ENCODE measurements at places on chromosomes 2 and 18. TPM values are rescaled to one million over a fixed set of nuclear protein-coding genes. Genes with fewer than 3 reads are reported as not detected.
A peak's percentile ranks its signal among the peaks of the same experiment; 100 is the strongest.

Gene IL1R2
- not detected for total RNA-seq

Gene DSEL
- 0.54 TPM for total RNA-seq

Gene RAMP1
- total RNA-seq: 1.6 TPM

Gene GYPC
- 468 TPM for total RNA-seq

- DNase-seq: no peak
These were observed 318.1 kb upstream of the HS6ST1 start for GRCh38 chr2:128636802-128637147.

Gene NTSR2
- not detected for total RNA-seq

Gene NEU2
- total RNA-seq: not detected

Gene ANKRD30BL
- total RNA-seq: not detected

GRCh38 chr2:132668987-132669907, 758 bp downstream of the LYPD1 start:
- no peak for DNase-seq

Gene CCDC121
- total RNA-seq: 1.9 TPM

GRCh38 chr2:222819722-222820333, 41.0 kb upstream of the ACSL3 start:
- no peak for DNase-seq

DNA sequence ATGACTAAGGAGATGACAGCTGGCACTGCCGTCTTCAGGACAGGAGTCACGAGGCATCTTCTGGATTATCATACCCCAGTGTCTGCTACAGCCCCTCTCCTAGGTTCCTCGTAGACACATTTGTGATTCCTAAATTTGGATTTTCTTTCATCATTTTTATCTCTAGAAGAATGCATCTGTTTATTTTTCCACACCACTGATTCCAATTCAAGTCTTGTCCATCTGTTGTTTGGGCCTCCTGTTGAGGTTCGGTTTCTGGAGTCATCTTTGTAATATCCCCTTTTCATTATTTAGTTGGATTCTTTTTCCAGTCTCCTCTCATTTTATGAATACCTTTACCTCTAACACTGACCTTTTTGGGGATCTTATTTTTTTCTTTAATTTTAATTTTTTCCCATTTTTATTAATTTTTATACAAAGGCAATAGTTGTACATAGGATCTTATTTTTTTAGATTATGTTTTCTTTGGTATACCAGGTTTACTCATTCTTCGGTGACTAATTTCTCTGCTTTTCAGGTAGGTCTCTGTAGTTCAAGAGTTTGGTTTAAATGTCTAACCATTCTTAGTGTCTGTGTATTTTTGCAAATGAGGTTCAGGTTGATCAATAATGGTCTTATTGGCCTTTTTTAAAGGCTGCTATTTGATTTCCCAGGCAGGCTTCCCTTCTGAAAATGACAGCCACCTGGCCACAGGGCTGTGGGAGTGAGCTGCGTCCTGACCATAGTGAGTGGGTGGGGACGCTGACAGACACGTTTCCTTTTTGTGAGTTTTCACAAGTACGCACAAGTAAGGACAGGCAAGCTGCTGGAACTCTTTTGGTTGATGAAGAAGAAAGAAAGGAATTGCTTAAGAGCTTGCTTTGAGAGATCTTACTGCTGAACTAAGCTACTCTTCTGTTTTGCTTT, 34.5 kb downstream of the FARP2 start:
- DNase-seq: no peak

DNA sequence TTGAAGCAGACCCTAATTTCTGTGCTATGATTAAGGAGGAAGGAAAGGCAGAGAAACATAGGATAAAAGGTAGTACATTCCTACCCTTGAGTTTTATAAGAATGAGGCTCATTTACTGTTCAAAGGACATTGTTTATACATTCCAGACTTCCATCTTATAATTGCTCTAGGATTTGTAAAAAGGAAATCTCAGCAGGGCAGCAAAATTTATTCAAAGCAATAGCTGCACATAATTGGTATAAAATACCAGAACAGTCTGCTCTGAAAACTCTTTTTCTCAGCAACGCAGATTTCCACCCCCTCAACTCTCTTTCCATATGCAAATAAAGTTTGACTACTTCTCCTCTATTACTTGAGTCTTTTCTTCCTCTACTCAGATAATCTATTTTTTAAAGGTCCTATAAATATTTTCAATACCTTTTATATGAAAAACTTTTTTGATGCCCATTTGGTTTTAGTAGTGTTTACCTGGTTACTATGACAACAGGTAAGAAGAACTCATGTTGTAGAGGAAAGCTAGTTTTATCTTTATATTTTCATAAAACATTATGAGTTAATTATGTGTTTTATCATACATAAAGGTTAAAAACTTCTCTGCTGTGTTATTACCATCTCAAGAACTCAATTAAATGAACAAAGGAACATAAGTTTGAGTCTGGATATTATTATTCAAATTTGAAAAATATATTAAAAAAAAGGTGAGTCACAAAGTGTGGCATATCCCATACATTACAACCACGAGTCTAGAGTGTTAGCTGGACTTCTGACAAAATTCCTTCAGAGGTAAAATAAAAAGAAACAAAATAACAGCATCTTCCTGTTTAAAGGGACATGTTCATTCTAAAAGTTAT, 19.9 kb downstream of the RBMS1 start:
- no peak for DNase-seq

Gene OR6B3
- total RNA-seq: not detected

Gene MAP3K19
- under 0.01 TPM for total RNA-seq

DNA sequence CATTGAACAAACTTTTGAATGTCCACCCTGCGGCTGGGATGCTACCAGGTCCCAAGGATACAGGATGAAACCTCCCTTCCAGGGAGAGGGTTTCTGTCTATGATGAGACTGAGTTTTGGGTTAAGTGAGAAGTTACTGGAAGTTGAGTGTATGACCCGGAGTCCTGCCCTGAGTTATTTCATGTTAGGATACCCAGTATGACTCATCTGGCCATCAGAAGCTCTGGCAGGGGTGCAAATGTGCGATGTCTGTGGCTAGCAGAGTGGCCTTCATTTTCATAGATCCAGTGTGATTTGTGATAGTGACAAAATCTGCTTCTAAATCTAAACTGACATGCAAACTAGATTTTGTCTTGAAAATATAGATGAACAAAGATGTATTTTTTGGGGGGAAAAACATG, 55.3 kb downstream of the KCTD1 start:
- DNase-seq: no peak

Gene PRSS56
- total RNA-seq: not detected

DNA sequence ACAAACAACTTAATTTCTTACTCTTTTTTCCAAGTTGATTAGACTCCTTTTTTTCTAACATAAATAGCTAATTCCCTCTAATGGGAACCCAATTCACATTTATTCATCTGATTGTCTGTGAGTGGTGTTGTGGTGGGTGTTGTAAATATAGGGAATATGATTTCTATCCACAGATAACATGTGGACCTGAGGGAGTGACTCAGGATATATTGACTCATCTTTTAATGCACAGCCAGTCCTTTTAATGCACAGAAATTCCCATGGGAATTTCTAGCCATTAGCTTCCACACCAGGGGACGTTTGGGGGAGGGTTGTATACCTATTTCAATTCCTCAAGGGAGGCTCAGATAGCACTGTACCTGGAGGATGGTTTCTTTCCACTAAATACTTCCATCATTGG, 1339.6 kb upstream of the LRRTM1 start:
- DNase-seq: no peak

GRCh38 chr2:109005686-109006204, 16.7 kb upstream of the EDAR start:
- DNase-seq: no peak

DNA sequence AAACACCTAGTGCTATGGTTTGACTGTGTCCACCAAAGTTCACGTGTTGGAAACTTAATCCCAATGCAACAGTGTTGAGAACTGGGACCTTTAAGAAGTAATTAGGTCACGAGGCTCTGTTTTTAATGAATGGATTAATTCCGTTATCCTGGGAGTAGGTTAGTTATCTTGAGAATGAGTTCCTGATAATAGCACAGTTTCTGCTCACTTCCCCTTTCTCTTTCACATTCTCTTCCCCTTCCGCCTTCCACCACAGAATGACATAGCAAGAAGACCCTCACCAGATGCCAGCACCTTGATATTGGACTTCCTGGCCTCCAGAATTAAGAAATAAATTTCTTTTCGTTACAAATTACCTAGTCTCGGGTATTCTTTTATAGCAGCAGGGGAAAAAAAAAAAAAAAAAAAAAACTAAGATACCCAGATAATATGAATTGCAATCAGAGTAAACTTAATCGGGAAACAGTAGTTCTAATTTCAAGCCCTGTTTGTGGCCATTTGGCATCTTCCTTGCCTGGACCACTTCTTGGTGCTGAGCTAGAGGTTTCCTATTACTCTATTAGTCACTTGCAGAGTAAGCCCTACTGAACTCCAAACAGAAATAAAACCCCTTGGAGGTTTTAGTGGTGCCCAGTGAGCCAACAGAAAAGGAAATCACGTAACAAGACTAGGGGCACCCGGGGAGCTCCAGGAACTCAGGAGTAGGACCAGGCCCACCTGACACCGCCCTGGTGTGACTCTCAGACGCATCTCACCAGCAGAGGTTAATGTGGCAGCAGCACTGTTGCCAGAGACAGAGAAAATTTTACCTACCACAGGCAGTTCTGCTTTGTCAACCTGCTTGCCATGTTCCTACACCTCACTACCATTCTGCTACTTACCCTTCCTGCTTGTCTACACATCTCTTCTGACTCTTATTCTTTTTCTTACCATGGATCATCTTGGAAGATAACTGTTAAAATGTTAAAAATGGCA, 147.6 kb upstream of the CAB39 start:
- DNase-seq: peak; percentile 92

Gene XIRP2
- 0.27 TPM for total RNA-seq

DNA sequence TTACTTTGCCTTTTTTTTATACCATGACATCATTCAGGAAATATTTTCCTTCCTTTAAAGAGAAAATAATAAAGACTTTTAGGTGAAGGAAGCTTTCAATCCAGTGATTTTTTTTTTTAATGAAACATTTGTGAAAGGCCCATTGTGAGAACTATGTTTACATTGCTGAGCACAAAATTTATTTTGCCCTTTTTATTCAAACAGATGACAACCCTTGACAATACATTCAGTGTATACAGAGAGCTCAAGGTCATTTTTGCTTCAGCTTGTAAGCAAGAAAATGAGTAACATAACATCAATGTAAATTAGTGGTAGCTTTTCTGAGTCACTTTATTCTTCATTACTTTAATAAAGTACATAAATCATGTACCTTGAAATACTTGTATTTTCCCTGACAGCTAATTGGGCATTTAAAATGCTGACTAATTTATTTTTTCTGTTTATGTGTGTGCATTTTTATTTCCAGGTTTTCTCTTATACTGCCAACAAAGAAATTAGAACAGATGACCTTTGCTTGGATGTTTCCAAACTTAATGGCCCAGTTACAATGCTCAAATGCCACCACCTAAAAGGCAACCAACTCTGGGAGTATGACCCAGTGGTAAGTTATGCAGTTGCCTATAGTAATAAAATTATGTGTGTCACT, 121.6 kb downstream of the GALNT1 start:
- no peak for DNase-seq

DNA sequence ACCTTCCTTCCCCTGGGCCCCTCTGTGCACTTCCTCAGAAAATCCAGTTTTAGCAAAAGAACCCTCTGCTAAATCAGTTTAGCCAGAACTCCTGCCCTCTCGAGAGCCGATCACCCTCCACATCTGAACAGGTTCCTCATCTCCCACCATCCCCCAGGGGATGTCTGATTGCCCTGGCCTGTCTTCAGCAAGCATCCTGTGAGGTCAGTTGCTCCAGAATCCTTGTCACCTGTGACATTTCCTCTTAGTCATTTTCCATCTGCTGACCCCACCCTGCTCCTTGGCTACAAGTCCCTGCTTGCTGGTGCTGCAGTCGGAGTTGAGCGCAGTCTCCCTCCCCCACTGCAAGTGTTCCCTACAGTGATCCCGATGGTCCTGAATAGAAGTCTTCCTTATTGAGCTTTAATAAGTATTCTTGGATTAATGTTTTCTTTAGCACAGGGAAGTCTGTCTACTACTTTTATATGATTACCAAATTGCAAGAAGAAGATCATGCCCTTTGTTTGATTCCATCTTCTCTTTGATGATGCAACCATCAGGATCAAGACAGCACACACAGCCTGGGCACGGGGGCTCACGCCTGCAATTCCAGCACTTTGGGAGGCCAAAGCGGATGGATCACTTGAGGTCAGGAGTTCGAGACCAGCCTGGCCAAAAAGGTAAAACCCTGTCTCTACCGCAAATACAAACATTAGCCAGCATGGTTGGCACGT, 30.9 kb upstream of the UBE2F start:
- no peak for DNase-seq

- peak; percentile 98 for DNase-seq
These were observed 2.2 kb upstream of the CASP8 start for GRCh38 chr2:201257956-201258665.

DNA sequence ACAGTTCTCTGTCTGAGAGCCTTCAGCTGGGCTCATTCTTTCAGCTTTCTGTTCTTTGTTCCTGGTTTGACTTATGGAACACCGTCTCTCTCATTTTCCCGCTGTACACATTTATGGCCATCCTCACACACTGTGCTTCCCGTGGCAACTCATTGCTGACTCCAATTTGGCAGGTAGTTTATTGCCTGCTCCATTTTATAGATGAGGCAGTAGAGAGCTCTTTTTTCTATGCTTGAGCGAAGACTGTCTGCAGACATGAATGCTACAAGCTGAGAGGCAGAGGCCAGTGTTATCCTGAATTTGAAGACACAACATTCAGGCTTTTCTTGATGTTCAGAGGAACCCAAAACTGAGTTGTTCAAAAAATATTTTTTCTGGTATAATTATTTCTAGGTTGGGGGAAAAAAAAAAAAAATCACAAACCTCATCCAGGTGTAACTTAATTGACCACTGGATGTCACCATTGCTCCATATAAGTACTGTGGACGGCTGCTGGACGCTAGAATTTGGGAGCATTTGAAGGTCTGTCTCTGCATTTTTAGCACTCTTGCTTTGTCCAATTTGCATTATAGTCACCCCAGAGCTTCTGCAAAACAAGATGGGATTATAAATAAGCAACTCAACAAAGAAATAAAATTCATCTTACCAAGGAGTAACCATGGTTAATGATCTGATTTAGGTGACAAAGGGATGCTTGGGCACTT, 83.5 kb downstream of the HRH4 start:
- DNase-seq: no peak

- no peak for DNase-seq
These were observed 25.4 kb upstream of the MGAT5 start for GRCh38 chr2:134228493-134228903.

DNA sequence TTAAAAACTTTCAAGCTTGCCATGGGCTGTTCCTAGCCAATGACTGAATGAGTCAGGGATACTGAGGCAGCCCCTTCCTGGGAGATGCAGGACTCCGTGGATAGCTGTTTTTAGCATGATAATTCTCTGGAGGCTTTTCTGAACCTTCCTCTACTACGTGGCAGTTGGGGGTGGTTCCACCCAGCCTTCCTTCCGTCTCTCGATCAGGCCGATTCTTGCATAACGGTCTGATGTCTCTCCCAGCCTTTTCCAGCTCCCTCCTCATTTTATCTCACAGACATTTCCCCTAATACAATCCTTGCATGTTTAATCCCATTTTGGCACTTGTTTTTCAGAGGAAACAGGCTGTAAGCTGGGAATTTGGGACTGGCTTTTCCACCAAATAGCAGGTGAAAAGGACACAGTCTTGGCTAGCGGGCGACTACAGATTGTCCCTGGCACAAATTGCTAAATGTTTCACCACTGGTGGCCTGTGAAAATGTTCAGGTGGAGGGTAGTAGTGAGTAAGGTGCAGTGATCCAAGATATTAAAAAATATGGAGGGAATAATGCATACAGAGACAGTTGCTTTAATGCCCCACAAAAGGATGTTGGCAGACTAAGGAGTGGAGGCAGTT, 21.0 kb upstream of the CTLA4 start:
- DNase-seq: no peak

- DNase-seq: no peak
These were observed 18.4 kb upstream of the CLASP1 start for GRCh38 chr2:121667618-121668017.
